Activated CD4-positive, CD25-positive, alpha-beta regulatory T cell treated with anti-CD3 and anti-CD28 coated beads, Interleukin-2, amount 50 U/mL, for 24 hours (primary cell): ENCODE measurements at places on chromosomes 3 and 15.

DNA sequence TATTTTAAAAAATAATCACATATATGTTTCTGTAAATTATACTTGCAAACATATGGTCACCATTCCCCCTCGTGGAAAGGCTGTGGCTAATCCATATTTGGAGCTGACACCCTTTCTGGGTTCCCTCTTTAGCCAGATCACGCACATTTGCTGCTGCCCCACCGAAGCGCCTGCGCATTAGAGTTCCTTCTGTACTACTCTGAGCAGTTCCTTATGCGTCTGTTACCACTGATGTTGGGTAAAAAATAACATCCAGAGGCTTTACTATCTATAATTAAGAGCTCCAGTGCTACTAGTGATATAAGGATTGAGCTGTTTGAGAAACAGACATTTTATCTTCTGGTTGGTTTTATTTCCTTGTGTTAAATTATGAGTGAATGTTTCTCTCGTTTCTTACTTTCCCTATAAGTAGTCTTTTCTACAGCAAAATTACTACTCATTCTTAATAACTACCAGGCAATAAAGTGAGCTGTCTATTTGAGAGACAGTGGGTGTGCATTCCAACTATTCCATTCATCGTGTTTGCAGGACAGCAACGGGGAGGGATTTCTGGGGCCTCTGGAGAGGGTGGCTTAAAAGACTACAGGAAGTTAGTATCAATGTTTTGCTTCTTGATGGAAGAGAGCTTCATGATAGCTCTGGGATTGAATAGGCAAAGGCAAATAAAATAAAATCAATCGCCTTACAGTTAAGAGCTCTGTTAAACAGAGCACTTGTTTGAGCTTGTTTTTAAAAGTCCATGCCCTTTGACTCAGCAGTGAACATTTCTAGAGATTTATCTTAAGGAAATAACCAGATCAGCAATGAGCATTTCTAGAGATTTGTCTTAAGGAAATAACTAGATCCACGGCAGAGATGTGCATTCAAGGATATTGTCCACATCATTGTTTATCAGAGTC, 245.2 kb downstream of the CD47 start:
- ATAC-seq, result no peak

GRCh38 chr3:10845001-10845761, 29.2 kb downstream of the SLC6A11 start:
- ATAC-seq, result no peak

GRCh38 chr3:153760948-153761347, 360.2 kb upstream of the ARHGEF26 start:
- no peak for ATAC-seq

DNA sequence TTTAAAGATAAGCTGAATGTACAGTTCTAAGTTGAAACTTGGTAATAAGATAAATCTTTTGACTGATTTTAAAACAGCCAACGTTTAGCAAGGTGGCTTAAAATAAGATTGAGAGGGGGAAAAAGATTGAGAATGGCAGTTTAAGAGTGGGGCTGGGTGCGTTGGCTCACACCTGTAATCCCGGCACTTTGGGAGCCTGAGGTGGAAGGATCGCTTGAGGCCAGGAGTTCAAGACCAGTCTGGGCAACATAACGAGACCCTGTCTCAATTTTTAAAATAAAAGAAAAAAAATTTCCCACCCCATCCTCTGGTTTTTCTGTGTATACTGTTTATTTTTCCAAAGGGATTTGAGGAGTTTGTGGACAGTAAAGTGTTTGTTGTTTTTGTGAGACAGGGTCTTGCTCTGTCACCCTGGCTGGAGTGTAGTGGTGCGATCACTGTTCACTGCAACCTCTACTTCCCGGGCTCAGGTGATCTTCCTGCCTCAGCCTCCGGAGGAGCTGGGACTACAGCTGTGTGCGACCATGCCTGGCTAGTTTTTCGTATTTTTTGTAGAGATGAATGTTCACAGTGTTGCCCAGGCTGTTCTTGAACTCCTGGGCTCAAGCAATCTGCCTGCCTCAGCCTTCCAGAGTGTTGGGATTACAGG, 3.0 kb downstream of the MAPK6 start:
- ATAC-seq, result no peak

- no peak for ATAC-seq
Measured at GRCh38 chr3:134033315-134033996, 3.7 kb upstream of the SLCO2A1 start.

- ATAC-seq, result no peak
Measured at GRCh38 chr3:29679944-29680343, 399.1 kb downstream of the RBMS3 start.

- ATAC-seq, result no peak
Measured at GRCh38 chr3:101377796-101378195, 57.4 kb upstream of the IMPG2 start.

DNA sequence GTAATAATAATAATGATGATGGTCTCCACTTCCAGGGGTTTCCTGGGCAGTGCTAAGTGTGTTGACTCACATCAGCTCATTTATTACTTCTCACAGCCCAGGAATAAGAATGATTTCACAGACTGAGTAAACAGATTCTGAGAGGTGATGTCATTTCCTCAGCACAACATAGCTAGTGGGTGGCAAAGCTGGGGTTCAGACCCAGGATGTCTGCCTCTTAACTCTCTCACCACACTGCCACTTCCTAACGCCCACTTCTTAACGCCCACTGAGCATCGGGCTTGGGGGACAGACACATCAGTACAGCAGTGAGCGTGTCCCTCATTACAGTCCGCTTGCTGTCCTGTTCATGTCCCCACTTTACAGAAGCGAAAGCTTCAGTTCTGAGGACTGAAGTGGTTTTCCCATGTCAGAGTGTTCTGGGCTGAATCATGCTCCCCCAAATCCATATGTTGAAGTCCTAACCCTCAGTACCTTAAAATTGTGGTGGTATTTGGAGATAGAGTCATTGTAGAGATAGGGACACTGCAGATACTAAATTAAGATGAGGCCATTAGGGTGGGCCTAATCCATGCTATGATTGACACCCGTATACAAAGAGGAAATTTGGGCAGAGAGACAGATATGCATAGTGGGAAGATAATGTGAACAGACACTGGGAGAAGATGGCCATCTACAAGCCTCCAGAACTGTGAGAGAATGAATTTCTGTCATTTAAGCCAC, 68.0 kb downstream of the ATP2B2 start:
- peak; percentile 91 for ATAC-seq

DNA sequence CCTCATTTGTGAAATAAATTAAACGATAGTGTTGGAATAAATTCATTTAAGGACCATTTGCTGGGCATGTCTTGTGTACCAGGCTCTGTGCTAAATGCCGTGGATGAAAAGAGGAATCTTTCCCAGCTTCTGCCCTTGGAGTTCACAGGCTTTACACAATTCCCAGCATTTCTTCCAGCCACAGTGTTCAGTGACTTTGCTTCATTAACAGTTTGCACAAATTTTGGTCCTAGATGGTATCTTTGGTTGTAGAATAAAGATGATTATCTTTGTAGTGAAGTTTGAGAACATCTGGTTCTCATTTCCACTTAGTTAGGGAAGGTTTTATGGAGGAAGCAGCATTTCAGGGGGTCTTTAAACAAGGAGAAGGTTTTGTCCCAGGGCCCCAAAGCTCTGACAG, 100.1 kb downstream of the LRTM1 start:
- no peak for ATAC-seq

DNA sequence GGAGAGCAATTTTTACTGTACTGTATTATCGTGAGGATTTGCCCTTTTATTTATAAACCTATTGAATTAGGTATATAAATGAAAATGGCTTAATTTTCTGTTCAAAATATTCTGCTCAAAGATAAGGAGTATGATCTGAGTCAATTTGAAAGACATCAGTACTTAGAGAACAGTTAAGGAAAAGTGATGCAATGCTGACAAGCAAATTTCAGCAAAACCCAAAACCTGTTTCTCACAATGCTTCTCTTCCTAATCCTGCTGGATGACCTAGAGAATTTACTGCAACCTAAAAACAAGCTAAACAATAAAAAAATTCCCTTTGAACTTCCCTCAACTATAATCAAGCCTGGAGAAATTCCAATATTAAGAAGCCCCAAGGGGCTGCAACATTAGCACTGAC, 82.7 kb downstream of the RFX7 start:
- ATAC-seq, result no peak

DNA sequence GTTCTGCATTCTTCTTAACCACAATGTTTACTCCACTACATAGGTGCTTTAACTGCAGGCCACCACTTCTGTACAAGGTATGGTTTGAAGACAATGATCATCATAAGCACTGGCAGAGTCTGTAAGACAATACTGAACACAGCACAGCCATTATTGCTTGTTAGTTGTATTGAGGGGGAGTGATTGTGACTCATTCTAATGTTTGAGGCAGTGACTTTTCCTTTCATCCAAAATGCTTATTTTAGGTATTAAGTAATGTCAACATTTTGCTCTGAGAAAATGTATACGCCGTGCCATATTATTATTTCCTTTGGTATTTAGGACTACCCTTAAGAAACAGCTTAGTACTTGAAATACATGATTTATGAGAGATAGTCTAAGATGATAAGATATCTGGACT, 618.2 kb upstream of the ZNF717 start:
- no peak for ATAC-seq

- ATAC-seq, result peak; percentile 23
Measured at GRCh38 chr3:58217209-58217811, 6.5 kb upstream of the DNASE1L3 start.

DNA sequence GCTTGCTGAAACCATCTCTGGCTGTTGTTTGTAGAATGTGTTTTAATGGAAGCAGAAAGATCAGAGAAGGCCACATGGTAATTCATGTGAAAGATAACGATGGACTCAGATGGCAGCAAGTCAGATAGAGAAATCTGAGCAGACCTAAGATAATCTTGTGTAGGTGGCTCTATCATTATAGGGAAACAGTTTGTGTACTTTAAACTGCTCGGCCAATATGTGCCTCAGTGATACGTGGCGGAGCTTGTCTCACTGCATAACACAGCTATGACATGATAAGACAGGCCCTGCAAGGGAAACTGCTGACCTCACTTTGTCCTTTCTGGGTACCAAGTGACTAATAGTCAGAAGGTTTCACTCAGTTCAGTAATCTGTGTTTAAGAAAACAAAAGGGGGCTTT, 51.0 kb downstream of the MME start:
- no peak for ATAC-seq

GRCh38 chr3:30548600-30548999, 57.8 kb upstream of the TGFBR2 start:
- no peak for ATAC-seq

DNA sequence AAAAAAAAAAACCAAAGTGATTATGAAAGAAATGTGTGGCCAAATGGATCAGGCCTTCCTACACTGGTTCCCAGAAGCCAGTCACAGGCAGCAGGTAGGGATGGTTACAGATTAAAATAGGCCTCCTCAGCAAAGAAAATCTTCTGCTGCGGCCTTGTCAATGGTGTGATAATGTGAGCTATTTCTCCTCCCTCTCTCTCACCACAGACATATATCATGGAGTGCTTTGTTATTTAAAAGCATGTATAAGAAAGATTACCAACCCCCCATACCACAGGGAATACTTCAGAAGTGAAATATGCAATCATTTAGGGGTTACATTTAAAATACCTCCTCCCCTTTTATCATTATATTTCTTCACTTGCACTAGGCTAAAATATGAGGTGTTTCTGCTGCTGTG, 32.2 kb upstream of the LRTM1 start:
- no peak for ATAC-seq

DNA sequence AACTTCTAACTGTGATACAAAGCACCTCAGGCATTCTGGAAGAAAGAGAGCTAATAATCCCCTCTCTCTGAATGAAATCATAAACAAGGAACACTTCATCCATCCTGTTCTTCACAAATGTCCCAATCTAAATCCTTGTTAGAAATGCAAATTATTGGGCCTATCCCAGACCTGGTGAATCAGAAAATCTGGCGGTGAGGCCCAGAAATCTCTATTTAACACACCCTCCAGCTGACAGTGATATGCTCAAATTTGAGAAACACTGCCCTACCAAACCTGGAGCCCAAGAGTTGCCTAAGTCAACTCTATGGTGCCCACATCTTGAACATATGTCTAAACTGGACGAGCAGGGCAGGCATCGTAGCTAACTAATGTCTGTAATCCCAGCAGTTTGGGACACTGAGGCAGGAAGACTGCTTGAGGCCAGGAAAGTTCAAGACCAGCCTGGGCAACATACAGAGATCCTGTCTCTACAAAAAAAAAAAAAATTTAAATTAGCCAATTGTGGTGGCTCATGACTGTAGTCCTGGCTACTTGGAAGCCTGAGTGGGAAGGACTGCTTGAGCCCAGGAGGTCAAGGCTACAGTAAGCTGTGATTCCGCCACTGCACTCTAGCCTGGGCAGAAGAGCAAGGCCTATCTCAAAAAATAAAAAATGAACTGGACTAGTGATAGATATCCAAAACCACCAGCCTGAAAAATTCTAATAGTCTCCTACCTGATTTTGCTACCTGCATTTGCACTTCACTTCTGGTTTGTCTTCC, 23.1 kb downstream of the SCAP start:
- no peak for ATAC-seq

GRCh38 chr15:40161693-40162391, 973 bp downstream of the BUB1B start:
- no peak for ATAC-seq

- ATAC-seq, result no peak
Measured at GRCh38 chr15:55708720-55709119, 34.2 kb downstream of the PRTG start.

DNA sequence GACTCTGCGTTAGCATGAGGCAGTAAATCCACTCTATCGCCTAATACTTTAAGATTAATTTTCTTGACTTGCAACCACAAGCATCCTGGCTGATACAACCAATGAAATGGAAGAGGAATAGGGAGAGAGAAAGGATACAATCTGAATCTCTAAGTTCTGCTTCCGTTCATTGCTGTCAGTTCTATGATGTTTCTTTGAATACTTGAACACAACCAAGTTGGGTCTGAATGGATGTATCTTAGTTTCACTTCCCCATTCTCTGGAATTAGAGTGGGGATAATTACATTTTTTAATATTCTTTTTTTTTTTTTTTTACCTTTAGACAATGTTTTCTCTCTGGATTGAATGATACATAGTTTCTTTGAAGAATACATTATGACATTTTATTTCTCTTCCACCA, 22.9 kb downstream of the PDE8A start:
- ATAC-seq, result no peak
